ENCODE measurements at places on chromosomes 12 and 14. TPM values are rescaled to one million over a fixed set of nuclear protein-coding genes. Genes with fewer than 3 reads are reported as not detected.

The ACSS3 gene
- total RNA-seq = 24.4 TPM

The CCDC177 gene
- not detected for total RNA-seq

The HOXC4 gene
- 0.89 TPM for total RNA-seq

The ACAD10 gene
- 34.2 TPM for total RNA-seq

The CCDC88C gene
- total RNA-seq = 78.5 TPM

The RNFT2 gene
- 5.6 TPM for total RNA-seq

The PRB2 gene
- total RNA-seq = not detected

The TOGARAM1 gene
- total RNA-seq = 17.1 TPM

The KRT72 gene
- total RNA-seq = not detected

The SUDS3 gene
- total RNA-seq = 38.5 TPM

The AGAP2 gene
- 2.6 TPM for total RNA-seq

The CSRP2 gene
- total RNA-seq = 53.7 TPM
